Coronary artery (tissue), 2 donors: ENCODE measurements at places on chromosomes 1 and 21.

DNA sequence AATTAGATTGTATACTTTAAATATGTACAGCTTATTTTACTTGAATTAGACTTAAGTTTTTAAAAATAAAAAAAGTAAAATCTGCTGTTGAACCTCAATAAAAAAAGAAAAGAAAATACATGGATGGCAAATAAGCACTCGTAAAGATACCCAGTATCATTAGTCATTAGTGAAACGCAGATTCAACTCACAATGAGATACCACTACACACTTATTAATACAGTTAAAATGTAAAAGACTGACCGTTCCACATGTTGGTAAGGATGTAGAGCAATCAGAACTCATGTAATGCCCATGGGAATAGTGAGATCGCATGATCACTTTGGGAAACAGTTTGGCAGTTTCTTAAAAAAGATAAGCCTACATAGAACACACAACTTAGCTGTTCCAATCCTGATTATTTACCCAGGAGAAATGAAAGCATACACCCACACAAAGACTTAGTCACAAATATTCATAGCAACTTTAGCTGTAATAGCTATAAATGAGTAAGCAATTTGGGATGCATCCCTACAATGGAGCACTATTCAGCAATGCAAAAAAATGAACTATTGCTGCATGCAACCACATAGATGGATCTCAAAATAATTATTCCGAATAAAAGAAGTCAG, 7.3 kb downstream of the SH2D1B start:
- no peak for DNase-seq

DNA sequence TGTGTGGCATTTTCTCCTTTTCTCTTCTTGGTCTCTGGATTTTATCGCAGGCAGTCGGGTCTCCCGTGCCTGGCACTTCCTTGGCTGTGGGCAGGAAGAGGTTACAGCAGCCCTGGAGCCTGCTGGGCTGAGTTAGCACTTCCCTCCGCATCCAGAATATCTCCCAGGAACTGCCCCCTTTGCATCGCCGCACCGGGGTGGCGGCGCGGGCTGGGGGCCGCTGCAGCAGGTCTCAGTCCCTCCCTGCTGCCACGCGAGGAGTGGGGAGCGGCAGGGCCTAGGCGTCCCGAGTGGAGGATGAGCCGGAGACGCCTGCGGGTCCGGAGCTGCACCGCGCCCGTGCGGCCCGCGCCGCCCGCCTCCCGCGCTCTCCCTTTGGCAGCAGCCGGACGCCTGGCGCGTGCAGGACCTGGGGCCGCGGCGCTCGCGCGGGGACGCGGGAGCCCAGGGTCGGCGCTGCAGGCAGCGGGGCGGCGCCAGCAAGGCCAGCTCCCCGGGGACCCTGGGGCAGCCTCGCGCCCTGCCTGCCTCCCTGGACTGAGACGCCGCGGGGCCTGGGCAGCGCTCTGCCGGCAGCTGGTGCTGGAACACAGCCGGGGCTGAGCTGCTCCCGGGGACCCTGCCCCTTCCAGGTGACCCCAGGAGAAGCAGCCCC, 192.8 kb downstream of the PRDM2 start:
- DNase-seq: no peak

DNA sequence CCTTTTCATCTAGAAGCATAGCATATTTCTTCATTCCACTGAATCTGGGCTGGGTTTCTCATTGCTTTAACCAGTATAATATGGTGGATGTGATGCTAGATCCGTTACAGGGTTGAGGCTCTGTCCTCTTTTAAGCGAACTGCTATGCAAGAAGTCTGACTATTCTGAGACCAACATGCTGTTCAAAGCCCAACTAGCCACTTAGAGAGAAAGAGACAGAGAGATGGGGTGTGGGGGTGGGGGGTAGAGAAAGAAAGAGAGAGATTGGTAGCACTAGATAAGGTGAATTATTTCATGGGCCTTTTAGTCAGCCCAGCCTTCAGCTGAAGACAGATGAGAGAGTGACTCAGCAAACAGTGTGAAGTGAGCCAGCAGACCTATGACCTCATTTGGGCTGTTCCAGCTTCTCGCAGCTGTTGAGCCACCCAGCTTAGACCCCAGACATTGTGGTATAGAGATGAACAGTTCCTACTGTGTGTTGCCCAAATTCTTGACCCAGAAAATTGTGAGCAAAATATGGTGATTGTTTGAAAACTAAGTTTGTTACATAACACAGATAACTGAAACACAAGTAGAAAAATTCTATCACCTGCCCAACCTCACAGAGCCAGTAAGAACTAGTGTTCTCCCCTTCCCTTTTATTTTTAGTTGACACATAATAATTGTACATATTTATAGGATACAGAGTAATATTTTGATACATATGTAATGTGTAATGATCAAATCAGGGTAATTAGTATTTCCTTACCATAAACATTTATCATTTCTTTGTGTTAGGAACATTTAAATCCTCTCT, 40.7 kb upstream of the PRKACB start:
- no peak for DNase-seq

- DNase-seq: no peak
Observed at GRCh38 chr21:31730712-31731055, 1.2 kb downstream of the SCAF4 start.

GRCh38 chr1:59043796-59044195, 253.1 kb upstream of the FGGY start:
- no peak for DNase-seq

- no peak for DNase-seq
Observed at GRCh38 chr1:36346741-36347370, 23.4 kb upstream of the EVA1B start.

DNA sequence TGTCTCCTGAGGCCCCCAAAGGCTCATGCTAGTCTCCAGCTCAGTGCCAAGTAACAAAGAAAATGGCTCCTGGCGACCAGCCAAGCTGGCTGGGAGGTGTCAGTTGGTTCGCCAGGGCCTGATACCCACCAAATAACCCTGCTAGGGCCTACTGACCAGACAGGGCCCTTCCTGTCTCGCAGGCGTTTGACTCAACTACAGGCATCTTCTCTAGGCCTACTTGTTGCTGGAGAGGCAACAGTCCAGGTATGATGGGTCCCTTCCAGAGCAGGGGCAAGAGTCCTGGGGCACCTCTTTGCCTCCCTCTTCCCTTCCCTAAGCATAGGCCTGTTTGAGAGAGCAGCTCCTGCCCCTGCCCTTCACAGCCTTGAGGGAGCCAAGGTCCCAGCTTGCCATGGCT, 147.9 kb upstream of the VANGL1 start:
- no peak for DNase-seq

DNA sequence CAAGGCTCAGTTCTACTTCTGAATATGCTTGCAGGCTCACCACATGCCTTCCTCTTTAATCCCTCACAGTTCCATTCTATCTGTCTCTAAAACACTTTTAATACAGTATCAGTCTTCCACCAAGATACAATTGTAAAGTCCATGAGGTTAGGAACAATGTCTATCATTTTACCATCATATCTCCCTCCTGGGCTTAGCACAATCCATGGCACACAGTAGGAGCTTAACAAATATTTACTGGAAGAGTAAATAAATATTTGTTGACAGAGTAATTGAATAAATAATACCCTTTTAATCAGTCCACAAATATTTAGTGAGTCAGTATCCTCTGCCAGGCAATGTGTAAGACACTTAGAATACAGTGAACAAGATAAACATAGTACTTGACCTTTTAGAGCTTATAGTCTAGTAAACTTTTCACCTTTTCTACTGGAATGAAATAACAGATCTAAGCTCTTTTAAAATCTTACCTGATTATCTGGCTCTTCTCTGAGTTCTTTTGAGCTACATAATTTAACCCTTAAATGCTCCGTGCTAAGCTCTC, 12.7 kb upstream of the GADD45A start:
- no peak for DNase-seq

- no peak for DNase-seq
Observed at GRCh38 chr1:119139403-119139802, 1.1 kb downstream of the WARS2 start.

DNA sequence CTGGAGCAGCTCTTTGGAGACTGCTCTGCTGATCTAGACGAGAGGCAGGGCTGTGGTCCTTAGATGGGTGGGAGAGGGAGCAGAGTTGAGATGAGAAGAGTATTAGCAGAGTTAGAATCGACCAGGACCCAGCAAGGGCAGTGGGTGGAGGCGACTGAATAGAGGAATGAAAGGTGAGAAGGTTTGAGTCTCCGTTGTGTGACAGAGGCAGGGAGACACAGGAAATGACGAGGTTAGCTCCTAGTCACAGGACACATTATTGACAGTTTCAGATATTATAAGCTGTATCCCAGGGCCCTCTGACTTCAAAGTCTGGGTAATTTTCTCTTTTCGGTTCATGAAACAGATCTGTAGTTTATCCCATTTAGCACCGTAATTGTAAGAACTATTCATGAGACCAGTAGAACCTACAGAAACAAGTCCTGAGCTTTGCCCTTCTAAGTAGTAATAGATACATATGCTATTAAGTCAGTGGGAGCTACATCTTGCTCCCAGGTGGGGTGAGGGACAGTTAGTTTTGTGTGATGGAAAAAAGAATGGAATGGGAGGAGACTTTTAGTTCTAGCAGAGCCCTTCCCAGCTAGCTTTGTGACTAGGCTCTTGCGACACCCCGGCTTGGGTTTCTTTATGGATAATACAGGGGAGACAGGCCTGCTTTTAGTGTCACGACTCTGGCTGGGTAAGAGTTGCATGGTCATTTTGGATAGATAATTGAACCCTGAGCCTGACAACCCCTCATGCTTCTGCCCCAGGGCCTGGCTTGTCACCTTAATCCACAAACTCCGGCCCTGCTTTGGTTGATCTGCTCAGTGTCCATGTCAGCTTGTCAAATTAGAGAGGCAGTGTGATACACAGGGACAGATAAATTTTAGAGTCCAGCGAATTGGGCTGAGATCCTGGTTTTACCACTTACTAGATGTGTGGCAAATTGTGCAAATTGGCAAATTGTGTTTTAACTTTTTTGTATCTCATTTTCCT, 70.2 kb downstream of the UCK2 start:
- no peak for DNase-seq

- DNase-seq: no peak
Observed at GRCh38 chr1:220755309-220755708, 7.2 kb downstream of the MTARC2 start.

DNA sequence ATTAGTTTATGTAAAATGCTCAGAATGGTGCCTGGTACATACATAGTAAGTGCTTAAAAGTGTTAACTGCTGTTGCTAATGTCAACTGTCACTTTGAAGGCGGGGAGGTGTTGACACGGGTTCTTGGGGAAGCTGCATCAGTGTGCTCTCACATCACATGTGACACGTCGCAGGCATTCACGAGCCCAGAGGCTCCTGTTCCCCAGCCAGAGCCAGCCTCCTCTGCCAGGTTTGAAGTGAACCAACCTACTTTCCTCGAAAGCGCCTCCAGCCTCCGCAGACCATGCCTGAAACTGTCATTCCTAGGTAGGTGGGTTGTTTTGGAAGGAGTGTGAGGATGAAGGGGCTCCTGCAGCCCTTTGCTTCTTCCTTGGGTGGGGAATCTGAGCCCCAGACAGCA, 13.8 kb downstream of the GALNT2 start:
- DNase-seq: no peak

GRCh38 chr21:44408226-44408625, 47.1 kb upstream of the LRRC3 start:
- DNase-seq: no peak

DNA sequence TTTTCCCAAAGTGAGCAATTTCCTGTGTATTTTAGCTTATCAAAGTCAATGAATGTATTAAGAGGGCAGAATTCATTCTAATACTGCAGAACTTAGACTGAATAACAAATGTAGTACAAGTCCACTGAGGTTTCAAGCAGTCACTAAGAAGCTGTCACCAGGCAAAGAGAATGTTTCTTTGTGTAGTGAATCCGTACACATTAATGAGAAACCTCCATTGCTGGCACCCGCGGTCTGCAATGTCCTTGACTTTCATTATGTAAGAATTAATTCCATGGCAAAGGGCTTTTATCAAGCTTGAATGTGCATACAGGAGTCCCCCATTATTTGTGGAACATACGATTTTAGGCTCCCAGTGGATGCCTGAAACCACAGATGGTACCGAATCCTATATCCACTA, 719.5 kb upstream of the TMPRSS15 start:
- DNase-seq: no peak

- DNase-seq: no peak
Observed at GRCh38 chr1:89734442-89734841, 86.4 kb upstream of the LRRC8D start.

DNA sequence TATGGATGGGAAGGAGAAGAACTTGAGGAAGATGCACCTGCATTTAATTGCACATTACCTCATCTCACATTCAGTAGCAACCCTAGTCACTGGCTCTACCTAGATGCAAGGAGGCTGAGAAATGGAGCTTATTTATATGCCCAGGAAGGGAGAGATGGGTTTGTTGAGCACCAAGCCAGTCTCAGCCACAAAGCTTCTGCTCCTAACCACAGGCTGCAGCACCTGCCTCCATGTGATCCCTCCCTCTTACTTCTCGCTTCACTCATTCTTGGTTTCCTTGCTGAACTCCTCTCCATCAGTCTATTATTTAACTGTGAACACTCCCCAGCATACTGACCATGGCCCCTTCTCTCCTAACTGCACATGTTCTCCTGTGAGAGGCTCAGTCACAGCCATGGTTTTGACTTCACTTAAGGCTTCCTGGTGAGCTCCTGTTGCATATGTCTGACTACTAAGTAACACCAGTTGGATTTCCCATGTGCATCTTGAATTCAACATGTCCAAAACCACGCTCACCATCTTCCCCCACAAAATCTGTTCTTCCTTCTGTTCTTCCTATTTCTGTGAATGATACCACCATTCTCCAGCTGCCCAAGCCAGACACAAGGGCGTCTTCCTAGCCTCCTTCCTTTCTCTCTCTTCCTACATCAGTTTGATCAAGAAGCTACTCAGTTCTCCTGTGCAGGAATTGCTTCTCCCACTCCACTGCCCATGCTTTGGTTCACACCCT, 139.8 kb downstream of the AK5 start:
- no peak for DNase-seq

- DNase-seq: no peak
Observed at GRCh38 chr1:40622936-40623629, 42.4 kb downstream of the RIMS3 start.

- no peak for DNase-seq
Observed at GRCh38 chr1:221672965-221673364, 68.9 kb downstream of the DUSP10 start.

- no peak for DNase-seq
Observed at GRCh38 chr1:248828845-248829244, 3.1 kb upstream of the SH3BP5L start.

- DNase-seq: no peak
Observed at GRCh38 chr1:30713311-30713710, 10.1 kb downstream of the MATN1 start.

GRCh38 chr1:190399233-190399632, 78.4 kb downstream of the BRINP3 start:
- no peak for DNase-seq
